Fibroblast of the aortic adventitia (primary cell): ENCODE measurements at places on chromosomes 3 and 15.

DNA sequence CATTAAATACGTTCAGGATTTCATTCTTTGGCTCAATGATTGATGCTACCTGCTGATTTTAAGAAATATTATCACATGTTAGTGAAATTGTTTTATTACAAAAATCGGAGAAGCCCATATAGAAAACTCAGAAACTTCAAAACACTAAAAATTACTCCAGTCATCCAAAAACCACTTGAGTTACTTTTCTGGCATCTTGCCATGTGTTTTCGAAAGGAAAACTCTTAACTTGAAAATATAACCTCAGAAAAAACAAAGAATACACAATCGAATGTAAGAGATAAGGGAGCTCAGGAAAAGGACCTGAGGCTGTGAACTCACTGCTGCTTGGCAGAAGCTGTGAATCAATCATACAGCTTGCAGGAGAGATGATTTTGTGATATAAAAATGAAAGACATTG is 151.3 kb upstream of the SLITRK3 start:
- peak; percentile 2 for DNase-seq

DNA sequence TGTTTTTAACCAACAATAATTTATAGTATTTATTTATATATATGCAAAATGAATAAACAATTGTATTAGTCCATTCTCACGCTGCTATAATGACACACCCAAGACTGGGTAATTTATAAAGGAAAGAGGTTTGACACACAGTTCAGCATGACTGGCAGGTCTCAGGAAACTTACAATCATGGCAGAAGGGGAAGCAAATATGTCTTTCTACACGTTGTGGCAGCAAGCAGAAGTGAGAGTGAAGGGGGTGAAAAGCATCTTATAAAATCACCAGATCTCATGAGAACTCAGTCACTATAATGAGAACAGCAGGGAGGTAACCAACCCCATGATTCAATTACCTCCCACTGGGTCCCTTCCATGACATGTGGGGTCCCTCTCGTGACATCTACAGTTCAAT is 162.8 kb upstream of the SLITRK3 start:
- DNase-seq, result no peak

- DNase-seq, result peak; percentile 12
Observed at GRCh38 chr3:141076797-141077571, 25.8 kb downstream of the SPSB4 start.

DNA sequence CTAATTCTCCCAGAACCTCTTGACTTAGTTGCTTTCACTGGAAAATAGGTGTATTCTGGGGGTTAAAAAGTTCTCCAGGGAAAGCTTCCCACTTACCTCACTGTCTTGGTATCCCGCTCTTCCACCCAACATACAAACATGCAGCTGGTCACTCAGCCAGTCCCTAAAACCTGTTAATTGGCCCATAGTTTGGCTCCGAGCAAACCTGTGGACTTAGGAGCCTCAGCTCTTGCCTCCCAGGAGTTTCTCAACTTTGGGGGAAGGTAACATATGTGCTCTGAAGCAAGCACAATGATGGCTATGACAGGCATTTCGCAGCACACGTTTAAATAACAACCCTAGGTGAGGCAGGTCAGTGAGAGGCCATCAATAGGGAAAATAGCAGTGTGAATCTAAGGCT is 25.8 kb upstream of the LRRFIP2 start:
- DNase-seq, result no peak

DNA sequence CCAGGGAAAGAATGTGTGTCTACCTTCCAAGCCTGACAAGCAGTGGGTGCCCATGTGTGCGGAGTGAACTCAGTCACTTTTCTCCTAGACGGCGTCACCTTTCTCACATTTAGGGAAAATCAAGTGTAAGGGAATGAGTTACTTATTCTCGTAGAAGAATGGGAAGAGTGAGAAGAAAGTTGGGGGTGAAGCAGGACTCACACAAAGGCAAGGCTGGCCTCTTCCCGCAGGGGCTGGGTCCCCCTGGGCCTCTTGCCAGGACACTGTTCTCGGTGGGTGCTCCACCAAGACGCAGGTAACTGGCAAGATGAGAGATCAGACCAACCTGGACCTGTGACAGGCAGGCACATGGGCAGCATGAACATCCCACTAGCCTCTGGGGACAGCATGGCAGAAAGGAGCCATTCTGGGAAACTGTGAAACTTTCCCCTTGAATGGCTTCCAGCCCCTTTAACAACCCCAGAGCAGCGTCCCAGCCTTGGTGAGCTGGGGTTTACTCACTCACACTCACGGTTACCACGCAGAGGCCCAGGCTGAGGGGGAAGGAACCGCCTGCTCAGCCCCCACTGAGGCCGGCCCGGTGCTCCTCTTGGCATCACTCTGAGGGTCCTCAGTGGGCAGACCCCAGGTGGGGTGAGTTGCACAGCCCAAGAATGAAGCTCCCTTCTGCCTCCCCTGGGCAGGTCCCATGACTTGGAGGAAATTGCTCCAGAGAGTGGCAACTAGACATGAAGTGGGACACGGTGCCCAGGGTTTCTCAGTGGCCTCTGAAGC is 15.0 kb upstream of the SRP14 start:
- DNase-seq, result no peak

- no peak for DNase-seq
Observed at GRCh38 chr3:9887480-9887879, 2.9 kb upstream of the JAGN1 start.

GRCh38 chr3:49674497-49674983 is 389 bp downstream of the APEH start:
- DNase-seq, result no peak

DNA sequence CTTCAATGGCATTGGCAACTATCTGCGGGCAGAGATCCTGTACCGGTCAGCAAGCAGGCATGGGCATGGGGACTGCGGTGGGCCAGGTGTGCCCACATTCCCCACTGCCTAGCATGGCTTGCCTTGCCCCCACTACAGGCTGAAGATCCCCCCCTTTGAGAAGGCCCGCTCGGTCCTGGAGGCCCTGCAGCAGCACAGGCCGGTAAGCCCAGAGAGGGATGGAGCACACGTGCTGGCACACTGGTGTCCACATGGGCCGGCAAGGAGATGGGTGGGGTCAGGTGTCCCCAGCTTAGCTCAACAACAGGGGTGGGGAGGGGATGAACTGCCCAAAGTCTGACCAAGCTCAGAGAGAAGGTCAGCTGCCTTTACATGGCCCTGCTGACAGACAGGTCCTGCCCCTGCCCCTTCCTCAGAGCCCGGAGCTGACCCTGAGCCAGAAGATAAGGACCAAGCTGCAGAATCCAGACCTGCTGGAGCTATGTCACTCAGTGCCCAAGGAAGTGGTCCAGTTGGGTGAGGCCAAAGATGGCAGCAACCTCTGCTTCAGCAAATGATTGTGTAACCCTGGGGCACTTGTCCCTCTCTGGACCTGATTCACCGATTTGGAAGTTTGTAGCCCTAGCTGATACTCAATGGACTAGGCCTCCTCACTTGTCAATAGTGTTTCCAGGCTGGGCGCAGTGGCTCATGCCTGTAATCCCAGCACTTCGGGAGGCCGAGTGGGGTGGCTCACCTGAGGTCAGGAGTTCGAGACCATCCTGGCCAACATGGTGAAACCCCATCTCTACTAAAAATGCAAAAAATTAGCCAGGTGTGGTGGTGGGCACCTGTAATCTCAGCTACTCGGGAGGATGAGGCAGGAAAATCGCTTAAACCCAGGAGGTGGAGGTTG is 5.6 kb downstream of the NEIL1 start:
- no peak for DNase-seq
